ENCODE measurements at places on chromosomes 12 and 14.

- no peak for DNase-seq
Measured at GRCh38 chr14:75380656-75381055, 47.2 kb upstream of the JDP2 start.

- DNase-seq, result no peak
Measured at GRCh38 chr12:75814851-75815754, 216.5 kb downstream of the PHLDA1 start.

DNA sequence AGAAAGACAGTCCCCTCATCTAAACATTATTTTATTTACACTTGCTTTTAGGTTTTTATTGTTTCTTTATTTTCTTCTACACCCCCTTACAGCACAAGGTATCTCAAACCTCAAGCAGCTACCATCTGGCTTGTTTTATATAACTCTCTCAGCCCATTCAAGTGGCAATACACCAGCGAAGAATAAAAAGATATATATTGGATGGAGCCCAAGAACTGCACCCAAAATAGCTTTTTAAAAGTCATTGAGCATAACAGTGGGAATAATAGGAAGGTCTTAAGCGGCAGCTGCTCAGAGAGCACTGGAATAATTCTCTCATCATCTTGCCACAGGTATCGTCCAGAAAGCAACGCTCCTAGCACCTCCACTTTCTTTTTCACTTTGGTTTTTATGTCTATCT, 322.5 kb downstream of the SYT1 start:
- no peak for DNase-seq

DNA sequence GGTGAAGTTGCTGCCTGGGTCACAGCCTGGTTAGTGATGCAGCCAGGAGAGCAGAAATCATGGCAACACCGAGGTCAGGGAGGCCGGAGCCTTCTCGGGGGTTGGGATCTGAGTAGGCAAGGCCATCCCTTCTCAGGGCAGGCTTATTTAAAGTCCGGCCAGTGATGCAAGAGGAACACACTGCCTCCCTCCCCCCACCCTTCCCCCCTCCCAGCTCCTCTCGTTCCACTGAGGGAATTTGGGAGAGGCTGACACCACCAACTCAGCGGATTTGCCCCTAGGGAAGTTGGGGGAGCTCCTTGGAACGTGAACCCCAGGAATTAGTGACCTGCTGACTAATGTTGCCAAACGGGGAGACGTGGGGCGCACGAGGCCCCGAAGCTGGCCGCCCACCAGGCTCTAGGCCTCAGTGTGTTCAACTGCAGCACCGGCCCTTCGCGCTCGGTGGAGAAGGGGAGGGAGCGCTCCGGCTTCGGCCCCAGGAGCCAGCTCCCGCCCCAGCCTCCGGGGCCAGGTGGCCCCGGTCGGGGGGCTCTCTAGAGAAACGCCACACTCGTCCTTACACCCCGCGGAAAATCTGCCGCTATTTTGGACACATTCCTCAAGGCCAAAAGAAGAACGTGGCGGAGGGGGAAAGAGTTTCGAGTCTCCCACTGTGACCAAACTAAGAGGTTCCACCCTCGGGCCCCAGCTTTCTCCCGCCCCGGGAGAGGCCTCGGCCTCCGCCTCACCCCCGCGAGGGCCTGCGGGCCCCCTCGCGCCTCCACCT, 1.6 kb downstream of the CTDSP2 start:
- DNase-seq, result peak; percentile 65

GRCh38 chr12:122842505-122843405, 7.5 kb downstream of the HIP1R start:
- DNase-seq, result no peak
